Stimulated activated CD4-positive, alpha-beta T cell treated with anti-CD3 and anti-CD28 coated beads, TNF-alpha, amount 100 ng/mL, for 4 hours (primary cell): ENCODE measurements at places on chromosomes 1 and 21.

DNA sequence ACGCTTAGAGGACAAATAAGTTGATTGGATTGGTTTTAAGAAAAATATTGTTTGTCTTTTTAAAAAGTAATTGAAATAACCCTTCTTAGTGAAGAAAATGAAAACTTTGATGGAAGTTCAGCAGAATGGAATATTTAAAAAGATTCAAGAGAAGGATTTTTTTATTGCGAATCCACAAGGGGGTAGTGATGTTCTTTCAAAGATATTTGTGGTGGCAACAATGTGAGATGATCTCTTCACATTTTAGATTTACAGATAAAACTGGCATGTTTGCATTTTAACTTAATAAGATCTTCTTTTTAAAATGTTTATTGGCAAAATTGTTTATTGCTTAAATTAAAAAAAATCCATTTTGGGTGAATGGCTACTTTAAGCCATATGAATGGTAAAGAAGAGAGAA, 8.9 kb downstream of the CAMTA1 start:
- DNase-seq = no peak

DNA sequence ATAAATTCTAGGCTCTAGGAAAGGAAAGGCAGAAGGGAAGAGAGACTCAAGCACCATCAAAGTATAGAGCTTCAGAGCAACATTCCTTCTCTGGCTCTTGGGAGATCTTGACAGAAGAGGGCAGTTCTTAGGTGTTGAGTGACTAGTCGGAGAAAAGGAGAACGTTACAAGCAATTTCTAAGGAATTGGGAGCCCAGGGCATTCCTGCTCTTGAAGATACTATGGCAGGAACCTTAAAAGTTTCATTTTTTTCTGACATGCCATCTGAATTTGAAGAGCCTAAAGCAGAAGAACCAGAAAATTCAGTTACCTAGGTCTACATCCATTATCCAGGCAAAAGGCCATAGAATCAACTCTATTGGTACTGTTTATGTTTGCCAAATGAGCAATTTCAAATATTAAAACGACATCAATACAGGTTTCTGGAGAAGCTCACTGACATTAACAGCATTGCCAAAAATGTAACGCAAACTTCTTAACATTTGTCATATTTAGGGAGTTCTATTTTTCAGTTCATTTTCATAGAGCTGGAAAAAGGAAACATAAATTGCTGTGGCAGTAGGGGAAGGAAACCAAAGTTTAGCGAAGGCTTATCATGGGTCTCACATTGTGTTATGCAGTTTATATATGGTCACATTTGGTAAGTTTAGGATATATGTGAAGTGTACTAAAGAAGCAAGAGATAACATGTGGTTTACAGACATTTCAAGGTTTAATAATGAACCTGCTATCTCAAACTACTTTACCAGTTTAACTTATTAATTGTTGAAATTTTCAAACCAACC, 210.1 kb upstream of the NRIP1 start:
- DNase-seq = no peak

GRCh38 chr1:4165686-4166300, 265.7 kb upstream of the C1orf174 start:
- DNase-seq = no peak

GRCh38 chr1:35255276-35255675, 13.2 kb upstream of the ZMYM4 start:
- DNase-seq = no peak

DNA sequence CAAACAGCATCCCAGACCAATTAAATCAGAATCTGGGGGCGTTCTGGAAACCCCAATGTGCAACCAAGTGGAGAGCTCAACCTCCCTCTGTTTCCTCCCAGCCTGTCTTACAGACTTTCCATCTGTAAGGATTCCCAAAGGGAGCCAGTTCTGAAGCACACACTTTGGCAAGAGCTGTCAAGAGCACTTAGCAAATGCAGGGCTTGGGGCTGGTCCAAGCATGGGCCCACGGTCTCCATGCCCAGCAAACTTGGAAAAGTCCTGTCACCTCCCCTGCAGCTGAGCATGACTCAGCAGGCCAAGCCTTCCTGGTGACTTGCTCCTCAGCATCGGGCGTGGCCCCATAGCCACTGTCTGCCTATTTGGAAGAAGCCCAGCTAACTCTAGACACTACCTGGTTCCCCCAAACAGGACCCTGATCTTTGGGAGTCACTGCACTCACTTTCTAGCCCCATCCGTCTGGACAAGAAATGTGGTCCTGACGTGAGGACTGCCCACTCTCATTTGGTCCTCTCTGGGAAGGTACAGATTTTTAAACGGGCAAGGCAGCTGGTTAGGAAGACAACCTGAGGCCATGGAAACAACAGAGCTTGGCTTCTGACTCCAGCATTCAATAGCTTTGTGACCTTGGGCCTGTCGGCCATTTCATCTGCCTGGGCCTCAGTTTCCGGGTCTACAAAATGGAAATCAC, 16.9 kb downstream of the SLC2A1 start:
- no peak for DNase-seq

DNA sequence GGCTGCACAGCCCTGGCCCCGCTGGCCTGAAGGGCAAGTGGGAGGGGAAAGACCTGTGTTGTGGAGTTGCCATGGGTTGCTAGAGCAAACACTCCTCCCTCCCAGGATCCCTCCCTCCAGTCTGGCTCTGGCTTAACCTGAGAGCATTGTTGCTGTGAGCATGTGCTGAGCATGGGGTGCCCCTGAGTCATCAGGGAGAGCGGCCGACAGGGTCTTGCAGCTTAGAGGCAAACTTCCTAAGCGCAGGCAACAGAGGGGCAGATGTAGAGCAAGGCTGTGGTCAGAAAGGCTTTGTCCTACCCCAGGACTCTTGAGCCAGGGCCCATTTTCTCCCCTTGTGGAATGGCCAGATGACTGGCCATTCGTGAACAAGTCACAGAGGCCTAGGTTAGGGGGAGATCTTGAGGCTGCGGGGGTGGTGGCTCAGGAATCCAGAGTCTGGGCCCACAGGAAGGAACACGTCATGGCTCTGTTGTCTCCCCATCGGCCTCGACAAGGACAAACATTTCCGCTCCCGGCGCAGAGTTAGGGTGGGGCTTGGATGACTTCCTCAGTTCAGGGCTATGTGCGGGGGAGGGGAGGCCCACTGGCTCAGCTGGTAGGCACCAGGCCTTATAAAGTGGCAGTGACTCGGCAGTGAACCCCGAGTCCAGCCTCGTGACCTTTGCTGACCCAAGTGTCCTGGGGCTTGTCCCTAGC, 362 bp upstream of the DYNLT4 start:
- DNase-seq = peak; percentile 71

DNA sequence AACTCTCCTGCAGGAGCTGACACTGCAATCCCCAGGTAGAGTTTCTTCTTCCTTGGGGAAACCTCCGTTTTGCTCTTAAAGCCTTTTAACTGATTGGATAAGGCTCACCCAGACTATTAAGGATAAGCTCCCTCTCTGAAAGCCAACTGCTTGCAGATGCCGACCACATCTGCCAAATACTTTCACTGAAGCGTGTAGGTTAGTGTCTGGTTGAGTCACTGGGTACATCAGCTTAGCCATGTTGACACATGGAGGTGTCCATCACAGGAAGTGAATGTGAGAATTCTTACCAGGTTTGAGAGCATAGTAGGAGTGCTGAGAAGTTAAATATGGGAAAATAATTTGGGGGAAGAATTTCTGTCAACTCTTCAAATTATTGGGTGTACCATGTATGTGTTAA, 202.0 kb downstream of the AJAP1 start:
- DNase-seq = no peak

GRCh38 chr1:25197982-25198662, 34.2 kb downstream of the SYF2 start:
- DNase-seq = no peak

DNA sequence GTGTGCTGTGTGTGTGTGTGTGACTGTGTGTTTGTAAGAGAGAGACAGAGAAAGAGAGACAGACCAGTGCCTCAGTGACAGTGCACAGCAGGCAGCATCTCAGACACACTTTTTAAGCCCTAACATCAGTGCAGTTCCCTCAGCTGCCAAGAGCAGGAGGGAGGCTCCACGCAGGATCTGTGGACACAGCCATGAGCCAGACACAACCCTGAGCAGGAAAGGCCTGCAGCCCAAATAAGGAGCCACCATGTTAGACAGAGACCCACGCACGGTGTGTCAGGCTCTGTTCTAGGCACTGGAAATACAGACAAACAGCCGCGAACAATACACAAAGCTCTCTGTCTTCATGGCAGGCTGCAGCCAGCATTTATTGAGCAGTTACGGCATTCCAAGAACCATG, 445.5 kb downstream of the MATN1 start:
- no peak for DNase-seq

- DNase-seq = no peak
These were observed 21.6 kb upstream of the VPS13D start for GRCh38 chr1:12208271-12208670.

GRCh38 chr1:92913093-92913819, 48.0 kb downstream of the DIPK1A start:
- no peak for DNase-seq

DNA sequence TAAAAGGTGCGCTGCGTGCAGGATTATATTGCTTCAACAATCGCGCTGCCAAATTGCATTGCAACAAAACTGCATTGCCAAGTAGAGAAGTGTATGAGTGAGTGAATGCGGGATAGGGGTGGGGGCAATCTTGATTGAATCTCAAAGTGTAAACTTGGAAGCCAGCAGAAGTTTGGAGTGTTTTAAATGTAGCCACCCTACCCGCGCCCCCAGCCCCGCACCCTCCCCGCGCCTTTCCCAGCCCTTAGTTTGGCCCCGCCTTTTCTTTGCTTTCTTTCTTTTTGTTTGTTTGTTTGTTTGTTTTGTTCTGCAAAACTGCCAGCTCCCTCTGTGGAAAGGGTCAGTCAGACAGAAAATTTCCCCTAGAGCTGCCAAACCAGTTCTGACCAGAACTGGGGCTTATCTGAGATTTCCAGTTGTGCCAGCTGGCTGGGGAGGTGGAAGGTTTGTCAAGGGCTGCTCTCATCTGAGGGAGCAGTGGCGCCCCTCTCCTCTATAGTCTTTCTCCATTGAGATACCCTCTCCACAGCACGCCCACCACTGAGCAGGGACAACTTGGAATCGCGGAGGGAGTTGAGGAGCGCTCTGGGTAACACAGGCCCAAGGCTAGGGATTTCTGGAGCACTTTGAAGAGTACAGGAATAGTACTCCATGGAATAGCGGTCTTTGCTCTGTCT, 666 bp upstream of the BEND5 start:
- DNase-seq = no peak

- no peak for DNase-seq
These were observed 66.9 kb downstream of the PRDM16 start for GRCh38 chr1:3135744-3136455.

DNA sequence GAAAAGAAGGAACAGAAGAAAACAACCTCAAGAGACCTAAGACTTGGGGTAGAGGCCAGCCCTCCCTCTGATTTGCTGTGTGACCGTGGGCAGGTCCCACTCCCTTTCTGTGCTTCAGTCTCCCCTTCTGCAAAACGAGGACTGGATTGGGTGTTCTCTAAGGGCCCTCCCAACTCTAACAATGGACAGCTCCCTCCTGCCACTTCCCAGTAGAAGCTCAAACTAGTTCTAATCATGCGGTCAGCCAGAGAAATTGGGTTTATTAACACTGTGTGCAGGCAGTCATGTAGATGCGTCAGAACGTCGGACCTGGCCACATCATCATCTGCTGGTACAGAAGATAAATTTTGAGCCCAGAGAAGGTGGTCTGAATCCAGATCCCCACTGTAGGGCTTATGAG, 1.6 kb upstream of the PADI4 start:
- DNase-seq = no peak

- DNase-seq = no peak
These were observed 5.0 kb downstream of the JMJD4 start for GRCh38 chr1:227729881-227730629.

GRCh38 chr1:111948209-111949171, 41.0 kb downstream of the KCND3 start:
- no peak for DNase-seq

DNA sequence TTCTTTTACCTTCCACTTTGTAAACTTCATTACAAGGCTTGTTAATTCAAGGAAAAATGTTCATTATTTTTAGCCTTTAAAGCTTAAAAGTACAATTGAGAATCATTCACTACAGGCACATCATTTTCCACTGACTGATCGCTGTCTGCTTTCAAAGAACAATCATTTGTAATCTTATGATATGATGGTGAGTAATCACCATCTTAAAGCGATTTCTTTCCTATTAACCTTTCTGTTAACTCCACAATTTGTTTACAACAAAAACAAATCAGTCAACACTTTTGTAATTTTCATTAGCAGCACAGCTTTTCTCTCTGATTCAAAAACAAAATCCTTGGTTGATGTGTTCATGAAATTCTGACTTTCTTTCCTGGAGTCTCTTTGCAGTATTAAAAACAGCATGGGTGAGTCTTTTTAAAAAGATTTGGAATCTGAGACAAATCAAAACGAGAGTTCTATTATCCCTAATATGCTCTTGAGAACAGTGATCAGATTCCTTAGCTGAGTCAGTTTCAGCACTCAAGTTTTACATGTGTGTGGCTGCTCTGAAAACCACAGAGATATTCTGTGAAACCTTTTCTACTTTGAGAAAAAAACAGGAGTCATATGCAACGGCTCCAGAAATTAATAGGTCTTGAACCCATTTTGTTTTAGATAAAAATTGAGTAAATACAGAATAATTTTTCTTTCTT, 145.8 kb upstream of the TMPRSS15 start:
- no peak for DNase-seq

DNA sequence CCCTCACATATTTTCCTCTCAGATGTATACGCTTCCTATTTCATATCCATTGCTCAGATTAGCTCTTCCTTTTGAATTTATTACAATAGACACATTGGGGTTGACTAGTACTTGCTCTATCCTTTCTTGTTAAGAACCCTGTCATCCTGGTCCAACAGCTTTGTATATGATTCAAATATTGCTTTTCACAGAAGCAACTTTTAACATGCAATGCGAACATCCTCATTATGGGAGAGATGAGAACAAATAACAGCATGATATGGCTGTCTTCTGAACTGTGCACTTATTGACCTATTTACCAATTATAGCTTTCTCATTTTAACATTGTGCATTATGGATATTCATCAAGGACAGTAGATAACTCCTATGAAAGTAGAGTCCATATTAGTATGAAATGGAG, 510.8 kb downstream of the PTPRC start:
- DNase-seq = no peak

DNA sequence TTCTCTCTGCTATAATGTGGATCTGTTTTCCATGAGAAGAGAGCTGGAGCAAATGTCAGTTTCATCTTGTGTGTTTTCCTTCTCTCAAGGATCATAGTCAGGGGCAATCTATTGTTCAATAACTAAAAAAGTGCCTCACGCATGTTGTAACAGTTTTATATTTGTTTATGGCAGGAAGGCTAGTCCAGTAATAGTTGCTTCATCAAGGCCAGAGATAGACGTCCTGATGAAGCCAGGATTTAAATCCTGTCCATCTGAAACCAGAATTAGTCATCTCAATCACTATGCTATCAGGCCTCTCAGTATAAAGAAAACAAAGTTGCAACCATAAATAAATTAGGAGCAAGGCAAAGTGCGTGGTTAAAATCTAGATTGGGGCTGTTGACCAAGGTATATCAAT, 30.2 kb upstream of the DUSP10 start:
- DNase-seq = no peak

- no peak for DNase-seq
These were observed at the start of gene MYOCOS for GRCh38 chr1:171622152-171622462. MYOCOS (plus strand) TSS chr1:171622243; CDS start chr1:171623884, 1,641 bp downstream.
